ENCODE measurements at places on chromosomes 16 and 17.
A peak's percentile ranks its signal among the peaks of the same experiment; 100 is the strongest.

DNA sequence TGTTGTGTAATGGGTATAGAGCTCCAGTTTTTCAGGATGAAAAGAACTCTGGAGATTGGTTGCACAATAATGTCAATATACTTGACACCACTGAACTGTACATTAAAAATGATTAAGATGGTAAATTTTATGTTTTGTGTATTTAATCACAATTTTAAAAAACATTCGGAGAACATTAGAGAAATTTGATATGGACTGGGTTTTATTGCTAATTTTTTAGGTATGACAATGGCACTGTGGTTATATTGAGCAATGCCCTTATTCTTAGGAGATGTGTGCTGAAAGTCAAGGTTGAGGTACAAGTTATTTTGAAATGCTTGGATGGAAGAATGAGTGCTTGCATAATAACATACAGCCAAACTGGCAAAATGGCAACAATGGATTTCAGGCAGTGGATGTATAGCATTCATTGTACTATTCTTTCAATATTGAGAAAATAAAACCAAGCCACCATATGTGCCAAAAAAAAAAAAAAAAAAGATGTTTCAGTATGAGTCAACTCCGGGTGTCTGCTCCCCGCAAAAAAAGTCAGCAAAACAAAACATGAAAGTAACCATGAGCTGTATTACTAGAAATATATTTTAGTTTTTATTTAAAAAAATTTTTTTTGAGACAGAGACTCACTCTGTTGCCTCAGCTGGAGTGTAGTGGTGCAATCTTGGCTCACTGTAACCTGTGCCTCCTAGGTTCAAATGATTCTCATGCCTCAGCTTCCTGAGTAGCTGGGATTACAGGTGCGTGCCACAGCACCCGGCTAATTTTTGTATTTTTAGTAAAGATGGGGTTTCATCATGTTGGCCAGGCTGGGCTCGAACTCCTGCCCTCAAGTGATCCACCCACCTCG lies 19.8 kb downstream of the HOXB1 start:
- no peak for DNase-seq

DNA sequence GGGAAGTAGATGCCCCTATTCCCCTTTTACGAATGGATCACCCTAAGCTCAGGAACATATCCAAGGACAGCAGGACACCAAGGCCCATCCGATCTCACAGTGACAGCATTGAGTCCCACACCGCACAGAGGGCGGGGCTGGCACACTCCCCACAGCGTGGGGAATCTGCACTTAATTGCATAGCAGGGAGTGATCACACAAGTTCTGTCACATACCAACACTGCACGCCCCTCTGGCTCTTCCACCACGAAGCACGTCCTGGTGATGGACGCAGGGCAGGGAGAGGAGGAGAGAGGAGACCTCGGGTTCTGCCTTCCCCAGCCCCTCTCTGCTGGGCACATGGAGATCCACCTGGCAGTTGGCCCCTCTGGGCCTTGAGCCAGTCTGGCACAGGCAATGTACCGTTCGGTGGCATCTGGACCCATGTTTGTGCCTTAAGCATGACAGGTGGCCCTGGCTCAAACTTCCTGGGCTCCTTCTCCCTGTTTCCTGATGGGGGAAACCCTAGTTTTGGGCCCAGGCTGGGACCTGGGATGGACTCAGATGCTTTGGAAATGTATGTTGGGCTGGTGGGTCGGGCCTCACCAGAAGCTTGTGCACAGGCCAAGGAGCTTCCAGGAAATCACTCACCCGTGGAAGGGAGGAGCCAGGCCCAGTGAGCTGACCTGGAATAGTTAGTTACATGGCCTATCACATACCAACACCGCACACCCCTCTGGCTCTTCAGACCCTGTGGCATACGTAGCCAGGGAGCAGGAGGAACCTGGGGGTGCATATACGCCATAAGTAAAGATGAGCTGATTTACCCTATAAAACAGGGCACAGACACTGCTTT lies 35.1 kb upstream of the CREBBP start:
- DNase-seq = no peak

GRCh38 chr17:77619851-77620250 lies 338.7 kb upstream of the TNRC6C start:
- no peak for DNase-seq

DNA sequence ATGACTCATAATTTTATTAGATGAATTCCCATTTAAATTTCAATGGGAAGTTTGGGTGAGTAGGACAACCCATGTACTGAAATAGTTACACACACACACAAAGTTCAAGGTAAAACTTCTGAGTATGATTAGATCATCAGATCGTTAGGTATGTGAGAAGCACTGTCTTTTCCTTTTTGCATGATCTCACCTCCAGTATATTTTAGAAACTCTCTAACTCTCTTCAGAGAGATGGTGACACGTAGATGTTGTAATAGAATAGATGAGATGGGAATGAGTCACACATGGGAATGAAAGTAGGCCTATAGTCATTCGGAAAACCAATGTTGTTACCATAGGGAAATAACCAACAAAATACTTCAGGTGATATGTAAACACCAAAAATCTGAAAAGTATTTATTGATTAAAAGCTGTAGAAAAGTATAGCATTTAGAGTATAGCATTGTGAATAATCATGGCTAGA lies 22.2 kb downstream of the KRT23 start:
- peak; percentile 61 for DNase-seq

GRCh38 chr16:17512636-17513220 lies 42.0 kb upstream of the XYLT1 start:
- no peak for DNase-seq

GRCh38 chr17:77151186-77151585 lies 10.4 kb downstream of the SEC14L1 start:
- no peak for DNase-seq

GRCh38 chr16:18841833-18842525 lies 40.6 kb upstream of the ARL6IP1 start:
- DNase-seq = no peak

- no peak for DNase-seq
Measured at GRCh38 chr17:80939151-80940145, 52.2 kb upstream of the CHMP6 start.

DNA sequence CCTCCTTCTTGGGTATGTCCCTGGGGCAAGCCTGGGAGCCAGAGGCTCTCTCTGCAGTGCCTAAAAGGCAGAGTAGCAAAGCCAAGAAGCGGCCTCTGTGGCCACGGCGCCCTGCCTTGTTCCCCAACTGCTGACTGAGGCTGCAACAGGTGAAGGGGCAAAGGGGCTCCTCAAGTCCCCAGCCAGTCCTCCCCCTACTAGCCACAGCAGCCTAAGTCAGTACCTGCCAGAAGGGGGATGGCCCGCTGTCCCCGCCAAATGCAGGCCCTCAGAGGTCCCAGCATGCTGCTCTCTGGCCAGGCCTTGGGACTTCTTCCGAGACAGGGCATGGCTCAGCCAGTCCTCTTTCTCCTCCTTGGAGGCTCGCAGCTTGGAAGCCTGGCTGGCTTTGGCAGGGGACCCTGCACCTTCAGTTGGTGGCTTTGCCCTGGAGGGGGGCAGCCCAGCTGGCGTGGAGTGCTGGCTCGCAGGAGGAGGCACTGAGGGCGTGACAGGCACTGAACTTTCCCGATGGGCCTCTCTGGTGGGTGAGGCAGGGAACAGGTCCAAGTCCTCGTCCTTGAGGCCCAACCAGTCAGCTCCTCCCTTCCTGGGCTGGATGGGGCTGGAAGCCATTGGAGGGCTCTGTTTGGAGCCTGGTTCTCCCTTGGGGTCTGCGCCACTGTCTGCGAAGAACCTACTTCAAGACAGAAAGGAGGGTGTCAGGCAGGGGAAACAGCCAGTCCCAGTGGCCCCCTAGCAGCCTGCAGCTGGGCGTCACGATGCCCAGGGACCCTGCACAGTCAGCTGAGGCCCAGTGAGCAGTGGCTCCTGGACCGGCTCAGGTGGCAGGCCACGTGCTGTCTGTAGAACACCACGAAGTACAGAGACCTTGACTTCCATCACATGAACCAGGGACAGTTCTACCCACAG lies 17.6 kb downstream of the FBF1 start:
- DNase-seq = no peak

GRCh38 chr17:45236282-45236606 lies 14.6 kb downstream of the FMNL1 start:
- DNase-seq = no peak

DNA sequence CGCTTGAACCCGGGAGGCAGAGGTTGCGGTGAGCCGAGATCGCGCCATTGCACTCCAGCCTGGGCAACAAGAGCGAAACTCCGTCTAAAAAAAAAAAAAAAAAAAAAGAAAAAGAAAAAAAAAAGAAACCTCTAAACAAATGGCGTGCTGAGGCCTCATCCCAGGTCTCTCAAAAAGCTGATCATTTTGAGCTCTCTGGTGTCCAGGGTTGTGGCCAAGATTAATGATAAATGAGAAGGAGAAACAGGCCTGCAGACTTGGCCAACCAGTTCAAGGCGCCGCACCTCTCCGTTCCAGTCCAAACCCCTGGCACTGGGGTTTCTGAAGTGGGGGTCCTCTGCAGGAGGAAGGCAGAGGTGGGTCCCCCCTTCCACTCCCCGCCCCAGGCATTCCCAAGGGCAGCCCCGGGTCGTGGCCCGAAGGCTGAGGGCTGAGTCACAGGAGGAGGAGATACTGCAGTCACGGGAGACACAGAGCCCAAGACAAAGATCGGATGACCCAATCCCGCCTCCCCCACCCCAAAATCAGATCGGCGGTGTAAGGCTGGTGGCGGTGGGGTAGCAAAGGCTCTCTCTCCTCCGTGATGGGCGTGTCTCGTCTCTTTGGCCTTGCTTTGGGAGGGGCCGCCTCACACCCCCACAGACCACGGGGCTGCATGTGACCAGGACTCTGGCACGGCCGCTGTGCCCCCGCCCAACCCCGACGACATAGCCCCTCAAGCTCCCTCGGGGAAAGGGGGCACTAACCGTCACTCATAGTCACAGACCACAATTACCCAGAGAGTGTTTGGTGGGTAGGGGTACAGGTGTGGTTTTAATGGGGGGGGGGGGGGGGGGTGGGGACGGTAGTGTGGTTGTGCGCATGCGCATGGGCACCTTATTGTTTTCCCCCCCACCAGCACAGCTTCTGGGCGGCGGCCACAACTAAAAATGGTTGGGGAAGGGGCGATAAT lies 1.1 kb downstream of the VAT1 start:
- DNase-seq = peak; percentile 32

GRCh38 chr17:7167832-7168231 lies 11.3 kb downstream of the ASGR1 start:
- DNase-seq = no peak

DNA sequence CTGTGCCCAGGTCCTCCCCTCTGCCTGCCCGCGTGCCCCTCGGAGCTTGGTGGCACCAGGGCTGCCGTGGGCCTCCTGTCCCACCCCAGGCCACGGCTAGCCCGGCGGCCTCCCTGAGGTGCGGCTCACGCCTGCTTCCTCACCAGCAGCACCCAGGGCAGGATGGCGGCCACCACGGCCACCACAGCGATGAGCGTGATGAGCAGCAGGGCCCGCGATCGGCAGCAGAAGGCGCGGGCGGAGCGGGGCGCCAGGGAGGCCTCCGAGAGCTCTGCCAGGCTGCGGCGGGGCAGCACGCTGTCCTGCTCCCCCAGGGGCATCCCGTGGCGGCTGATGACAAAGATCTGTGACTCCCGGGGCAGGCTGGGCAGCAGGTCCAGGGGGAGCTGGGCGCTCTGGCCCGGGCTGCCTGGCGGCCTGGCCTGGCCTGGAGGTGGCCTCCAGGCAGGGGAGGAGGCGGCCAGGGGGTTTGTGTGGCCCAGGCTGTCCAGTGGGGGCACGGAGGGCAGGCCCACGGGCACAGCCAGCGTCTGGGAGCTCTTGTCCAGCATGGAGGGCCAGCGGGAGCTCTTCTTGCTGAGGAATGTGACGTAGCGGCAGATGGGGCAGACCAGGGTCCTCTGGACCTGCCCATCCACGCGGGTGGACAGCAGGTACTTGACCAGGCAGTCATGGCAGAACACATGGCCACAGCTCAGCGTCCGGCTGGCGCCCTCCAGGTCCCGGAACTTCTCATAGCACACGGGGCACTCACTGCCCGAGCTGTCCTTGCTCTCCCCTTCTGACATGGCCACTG lies 4.8 kb downstream of the RNF222 start:
- no peak for DNase-seq
